ENCODE measurements at places on chromosomes 1 and 21. TPM values are rescaled to one million over a fixed set of nuclear protein-coding genes. Genes with fewer than 3 reads are reported as not detected.

GRCh38 chr1:30196872-30197638, 526.3 kb downstream of the MATN1 start:
- DNase-seq = no peak

DNA sequence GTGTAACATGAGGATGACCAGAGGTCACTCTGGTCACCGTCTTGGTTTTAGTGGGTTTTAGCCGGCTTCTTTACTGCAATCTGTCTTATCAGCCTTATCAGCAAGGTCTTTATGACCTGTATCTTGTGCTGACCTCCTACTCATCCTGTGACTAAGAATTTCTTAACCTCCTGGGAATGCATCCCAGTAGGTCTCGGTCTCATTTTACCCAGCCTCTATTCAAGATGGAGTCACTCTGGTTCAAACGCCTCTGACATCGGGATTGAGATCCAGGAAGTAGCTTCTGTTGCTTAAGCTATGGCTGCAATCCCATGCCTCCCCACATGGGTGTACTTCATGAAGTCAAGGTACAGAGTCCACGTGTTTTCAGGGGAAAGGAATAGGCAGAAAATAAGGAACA, 19.9 kb downstream of the FMN2 start:
- no peak for DNase-seq

Gene SLC45A1
- not detected for total RNA-seq

Gene ANGPTL3
- not detected for total RNA-seq
